ENCODE measurements at places on chromosomes 6 and 20.

DNA sequence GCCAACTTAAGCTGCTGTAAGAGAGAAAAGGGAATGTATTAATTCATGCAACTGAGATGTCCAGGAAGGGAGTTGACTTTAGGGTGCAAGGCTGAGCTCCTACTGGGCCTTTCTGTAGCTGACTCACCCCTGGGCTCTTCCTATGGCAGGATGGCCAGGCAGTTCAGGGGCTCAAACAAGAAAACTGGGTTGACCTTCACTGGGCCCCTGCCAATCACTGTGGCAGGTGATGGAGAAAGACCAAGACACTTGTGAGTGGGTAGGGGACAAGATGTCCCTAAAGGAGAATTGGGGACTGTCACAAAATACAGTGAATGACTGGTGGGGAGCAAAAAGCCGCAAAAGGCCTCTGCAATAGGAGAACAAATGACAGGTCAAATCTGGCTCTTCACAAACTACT, 21.5 kb upstream of the RALGAPA2 start:
- DNase-seq = no peak

DNA sequence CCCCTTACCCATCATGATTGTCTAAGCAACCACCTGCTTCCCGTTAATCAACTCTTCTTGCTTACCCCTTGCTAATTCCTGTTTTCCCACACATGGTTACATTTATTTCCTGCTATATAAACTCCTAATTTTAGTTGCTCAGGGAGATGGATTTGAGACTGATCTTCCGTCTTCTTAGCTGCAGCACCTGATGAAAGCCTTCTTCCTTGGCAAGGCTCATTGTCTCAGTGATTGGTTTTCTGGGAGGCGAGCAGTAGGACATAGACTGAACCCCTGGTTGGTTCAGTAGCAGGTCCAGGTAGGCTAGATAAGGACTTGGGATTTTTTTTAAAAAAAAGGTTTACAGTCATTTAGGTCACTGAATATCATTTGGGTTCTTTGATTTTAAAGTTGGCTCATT, 50.4 kb downstream of the PRND start:
- no peak for DNase-seq

- DNase-seq = no peak
Observed at GRCh38 chr6:52108128-52108527, 20.7 kb upstream of the PKHD1 start.

- no peak for DNase-seq
Observed at GRCh38 chr6:85537055-85537494, 56.6 kb downstream of the SNX14 start.

DNA sequence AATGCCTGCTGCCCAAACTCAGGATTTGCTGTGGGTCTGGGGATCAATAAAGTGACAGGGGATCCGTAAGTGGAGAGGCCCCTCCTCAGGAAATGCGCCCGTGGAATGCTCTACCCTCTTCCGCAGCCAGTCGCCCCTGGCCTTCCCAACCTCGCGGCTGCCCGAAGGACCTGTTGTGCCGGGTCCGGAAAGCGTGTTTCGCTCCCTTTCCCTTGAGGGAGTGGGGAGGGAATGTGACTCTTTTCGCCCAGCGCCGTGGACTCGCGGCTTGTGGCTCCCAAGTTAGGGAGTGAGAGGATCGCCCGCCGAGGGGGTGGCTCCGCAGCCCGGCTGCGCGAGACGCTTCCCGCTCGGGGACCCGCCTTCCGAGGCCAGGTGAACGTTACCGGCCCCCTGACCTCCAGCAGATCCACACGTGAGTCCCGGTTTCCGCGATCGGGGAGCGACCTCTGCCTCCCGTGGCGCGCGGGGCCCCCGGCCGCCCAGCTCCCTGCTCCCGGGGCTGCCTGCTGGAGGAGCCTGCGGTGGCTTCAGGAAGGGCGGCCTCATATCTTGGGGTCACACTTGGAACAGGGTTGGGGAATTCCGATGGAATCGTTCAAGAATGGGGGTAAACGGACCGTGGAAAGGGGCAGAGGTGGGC, 666 bp downstream of the TPD52L1 start:
- DNase-seq = no peak

DNA sequence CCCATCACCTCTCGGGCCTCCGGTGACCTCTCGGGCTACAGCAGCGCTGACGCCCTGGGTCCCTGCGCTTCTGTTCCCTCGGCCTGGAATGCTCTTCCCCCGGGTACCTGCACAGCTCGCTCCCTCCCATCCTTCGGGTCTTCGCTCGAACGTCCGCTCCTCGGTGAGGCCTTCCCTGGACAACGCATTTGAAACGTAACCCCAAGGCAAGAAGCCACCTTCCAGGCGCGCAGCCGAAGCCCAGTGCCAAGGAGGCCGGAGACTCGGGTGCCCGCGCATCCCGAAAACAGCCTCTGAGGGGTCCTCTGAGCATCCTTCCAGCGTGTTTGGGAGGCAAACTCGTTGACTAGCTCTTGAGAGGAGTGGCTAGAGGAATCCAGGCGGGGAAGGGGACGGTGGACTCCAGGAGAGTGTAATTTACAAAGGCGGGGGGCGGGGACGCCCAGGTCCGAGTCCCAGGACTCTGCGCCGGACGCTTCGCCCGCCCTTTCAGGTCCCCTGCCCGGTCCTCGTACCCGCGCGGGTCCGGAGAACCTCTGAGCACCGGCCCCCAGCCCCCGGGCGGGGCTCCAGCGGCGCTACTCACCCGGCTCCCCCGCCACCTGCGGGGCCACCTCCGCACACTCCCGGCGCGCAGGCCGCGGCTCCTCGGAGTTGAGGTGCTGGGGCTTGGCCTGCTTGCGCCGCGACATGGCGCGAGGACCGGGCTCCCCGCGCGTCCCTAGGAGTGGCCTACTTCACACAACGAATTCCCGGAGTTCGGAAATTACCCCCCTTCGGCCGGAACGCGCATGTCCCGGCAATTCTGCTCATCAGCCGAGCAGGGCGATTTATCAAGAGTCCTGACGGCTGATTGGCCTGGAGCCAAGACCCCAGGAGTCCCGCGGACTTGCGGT, 86.8 kb downstream of the ZFP64 start:
- no peak for DNase-seq

DNA sequence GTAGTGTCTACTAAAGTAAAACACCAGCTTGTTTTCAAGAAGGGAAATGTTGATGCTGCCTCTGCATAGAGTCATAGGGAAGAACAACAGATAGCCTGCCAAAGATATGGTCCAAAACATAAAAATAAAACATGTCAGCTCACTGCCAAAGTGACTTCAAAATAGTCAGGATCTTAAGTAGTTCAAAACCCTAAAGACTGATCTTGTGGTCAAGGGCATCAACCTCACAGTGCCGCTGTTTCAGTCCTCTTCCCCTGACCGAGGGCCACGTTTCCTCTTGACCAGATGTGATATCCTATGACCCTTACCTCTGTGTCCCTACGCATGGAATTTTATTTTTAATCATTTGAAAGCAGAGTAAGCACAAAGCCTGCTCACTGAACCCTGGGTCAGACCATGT, 104.2 kb upstream of the CNKSR3 start:
- DNase-seq = no peak

GRCh38 chr6:129248946-129249345, 366.0 kb downstream of the LAMA2 start:
- DNase-seq = no peak

GRCh38 chr6:74953708-74954107, 252.1 kb downstream of the COL12A1 start:
- no peak for DNase-seq

DNA sequence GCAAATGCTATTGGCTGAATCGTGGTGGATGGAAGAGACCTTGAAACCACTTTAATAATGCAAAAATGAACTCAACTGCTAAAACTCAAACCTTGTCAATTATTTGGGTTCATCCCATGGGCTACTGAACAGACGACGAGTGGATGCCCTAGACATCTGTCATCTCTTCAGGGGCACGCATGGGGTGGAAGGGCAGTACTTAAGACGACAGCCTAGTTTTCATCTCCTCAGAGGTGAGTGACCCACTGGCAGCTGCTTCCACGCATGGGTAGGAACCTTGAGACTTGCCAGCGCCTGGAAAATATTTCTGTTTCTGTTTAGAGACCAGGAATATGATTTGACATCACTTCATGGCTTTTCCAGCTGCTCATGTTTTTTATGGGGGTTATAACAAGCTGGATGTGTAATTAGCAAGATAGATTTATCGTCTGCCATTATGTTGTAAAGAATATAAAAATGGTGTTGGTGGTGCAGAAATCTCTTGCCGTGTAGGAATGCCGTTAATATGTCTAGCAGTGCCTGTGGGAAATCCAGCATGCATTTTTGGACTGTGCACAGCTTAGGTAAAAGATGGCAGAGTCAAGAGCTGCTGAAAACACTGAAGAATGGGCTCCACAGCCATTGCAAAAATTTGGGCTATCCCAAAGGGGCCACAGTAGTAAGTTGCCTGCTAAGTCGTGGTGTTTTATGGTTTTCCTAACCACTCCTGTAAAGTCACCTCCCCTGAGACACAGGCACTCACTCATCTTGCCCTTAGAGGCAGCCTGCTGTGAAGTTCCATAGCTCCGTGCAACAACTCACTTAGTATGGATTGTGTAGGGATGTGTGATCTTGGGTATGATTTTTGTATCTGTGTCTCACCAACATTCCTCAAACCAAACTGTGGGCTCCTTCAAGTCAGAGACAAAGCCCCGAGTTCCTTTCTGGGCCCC, 203.3 kb downstream of the EYA2 start:
- no peak for DNase-seq

DNA sequence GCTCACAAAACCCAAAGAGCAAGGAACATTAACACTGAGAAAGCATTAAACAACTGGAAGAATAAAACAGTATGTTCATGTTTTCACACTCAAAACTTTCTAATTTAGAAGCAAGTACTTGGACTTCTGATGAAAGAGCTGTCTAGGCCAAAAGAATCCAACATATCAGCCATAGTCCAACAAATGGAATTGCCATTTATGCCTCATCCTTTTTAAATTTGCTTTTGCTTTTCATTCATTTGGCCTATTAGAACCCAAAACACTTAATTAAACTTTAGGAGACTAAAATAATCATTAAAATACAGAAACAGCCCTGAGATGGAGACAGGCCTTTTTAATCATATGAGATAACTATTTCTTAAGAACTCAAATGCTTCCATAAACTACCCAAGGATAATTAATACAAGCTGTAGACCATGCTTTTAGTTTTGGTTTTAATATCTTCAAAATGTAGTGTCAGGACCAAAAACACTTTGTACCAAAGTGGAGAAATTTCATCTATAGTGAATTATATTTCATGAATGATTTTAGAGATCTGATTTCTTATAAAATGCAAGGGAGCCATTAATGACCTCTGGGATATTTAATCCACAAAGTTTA, 166.5 kb downstream of the KIF6 start:
- DNase-seq = no peak

DNA sequence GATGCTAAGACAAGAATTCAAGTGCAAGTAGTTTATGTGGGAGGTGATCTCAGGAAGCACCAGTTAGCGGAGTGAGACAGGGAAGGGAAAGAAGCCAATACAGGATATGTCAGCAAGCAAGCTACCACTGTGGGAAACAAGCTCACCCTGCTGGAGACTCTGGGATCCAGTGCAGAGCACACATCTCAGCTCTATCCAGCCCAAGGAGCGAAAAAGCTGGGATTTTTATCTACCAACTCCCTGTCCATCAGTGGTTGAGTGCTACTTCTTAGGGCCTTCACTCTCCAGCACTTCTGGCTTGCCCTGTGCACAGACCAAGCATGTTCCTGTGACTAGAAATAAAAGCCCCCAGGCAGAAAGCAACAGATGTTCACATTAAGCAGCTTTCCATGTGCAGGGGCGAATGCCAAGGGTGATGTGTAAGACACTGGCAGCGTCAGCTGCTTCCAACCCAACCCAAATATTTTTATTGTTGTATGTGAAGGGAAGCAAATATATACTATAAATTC, 10.8 kb upstream of the RNF24 start:
- no peak for DNase-seq

DNA sequence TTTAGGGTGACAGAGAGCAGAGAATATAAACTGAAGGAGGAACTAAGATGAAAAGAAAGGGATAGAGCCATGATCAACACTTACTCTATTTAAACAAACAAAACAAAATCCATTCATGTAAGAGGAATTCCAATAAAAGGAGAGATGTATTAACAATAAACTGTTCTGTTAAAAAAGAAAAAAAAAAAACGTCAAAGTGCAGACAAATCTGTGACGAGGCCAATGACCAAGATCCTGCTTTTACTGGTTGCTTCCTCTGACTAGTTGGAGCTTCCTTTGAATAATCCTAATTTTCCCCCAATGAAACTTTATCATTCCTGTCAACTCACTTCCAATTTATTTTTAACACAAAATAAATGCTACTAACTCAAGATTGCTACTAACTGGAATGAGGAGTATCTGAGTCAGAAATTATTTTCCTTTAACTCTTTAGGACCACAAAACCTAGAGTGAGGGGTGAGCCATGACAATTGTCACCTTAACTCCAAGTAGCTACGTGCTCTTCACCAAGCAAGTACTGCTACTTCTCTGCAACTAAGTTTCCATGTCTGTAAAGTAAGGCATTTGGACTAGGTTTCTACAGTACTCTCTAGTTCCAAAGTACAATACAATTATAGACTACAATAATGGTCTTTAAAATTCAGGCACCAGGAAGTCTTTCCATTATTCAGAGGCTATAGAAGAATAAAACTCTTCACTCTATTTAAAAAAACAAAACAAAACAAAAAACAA, 152.0 kb downstream of the PTPRK start:
- DNase-seq = no peak

DNA sequence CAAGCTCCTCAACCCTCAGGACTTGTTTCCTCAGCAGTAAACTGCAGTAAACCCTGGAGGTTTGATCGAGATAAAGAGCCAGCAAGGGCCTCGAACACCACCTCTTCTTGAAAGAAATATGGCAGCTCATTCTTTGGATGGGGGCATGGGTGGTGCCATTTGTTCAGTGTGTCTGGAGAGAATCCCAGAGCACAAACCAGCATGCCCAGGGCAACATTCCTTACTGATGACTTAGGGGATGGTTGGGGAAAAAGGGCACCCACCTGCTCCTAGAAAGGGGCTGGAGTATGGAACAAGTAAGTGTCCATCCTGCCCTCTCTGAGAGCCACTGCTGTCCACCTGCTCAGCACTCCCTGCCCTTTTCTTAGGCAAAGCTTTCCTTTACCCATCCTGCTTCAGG, 31.3 kb upstream of the ZFAND3 start:
- DNase-seq = no peak

Data from cortex of kidney (tissue), 1 donor.